ENCODE measurements at places on chromosomes 1 and 21.
A peak's percentile ranks its signal among the peaks of the same experiment; 100 is the strongest.

GRCh38 chr1:98164509-98164908 is 243.7 kb upstream of the DPYD start:
- DNase-seq, result no peak

- no peak for DNase-seq
Measured at GRCh38 chr1:8238141-8239038, 79.5 kb upstream of the SLC45A1 start.

- DNase-seq, result peak; percentile 72
Measured at GRCh38 chr1:41492341-41492848, 7.9 kb upstream of the EDN2 start.

DNA sequence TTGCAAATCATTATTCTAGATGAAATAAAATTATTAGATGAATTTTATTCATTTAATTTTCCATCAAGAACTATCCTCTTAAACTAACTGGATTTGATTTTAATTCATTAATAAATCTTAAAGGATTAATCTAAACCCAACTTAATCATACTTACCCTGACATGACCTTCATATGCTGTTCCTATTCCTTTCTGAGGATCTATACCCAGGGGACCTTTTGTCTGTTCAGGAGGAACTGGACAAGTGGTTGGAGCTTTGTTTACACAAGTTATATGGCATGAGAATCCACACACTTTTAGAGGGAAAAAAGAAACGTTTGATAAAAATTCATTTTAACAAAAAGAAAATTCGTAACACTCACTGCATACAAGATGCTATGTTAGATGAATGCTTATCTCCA is 95.2 kb downstream of the COQ8A start:
- no peak for DNase-seq

- no peak for DNase-seq
Measured at GRCh38 chr1:79629414-79629813, 622.9 kb upstream of the ADGRL4 start.

DNA sequence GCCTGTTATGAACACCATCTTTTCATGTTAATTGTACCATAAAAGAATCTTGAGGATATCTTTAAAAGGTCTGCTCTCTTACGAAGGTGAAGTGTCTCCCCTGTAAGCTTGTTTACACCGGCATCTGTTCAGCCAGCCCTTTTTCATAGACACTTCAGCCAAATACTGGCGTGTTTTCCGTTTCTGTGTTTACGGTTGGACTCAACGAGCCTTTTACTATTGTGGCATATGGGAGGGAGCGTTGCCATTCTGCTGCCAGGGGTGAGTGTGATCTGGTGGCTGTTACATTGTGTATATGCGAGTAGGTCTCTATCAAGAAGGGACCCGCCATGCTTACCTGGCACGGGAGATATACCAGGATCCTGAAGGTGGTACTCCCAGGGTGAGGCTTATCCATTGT is 433.8 kb downstream of the CAMTA1 start:
- no peak for DNase-seq
